ENCODE measurements at places on chromosomes 13 and 19. TPM values are rescaled to one million over a fixed set of nuclear protein-coding genes. Genes with fewer than 3 reads are reported as not detected.

- DNase-seq = no peak
Observed at GRCh38 chr19:45780146-45780447, 2.2 kb downstream of the DMPK start.

DNA sequence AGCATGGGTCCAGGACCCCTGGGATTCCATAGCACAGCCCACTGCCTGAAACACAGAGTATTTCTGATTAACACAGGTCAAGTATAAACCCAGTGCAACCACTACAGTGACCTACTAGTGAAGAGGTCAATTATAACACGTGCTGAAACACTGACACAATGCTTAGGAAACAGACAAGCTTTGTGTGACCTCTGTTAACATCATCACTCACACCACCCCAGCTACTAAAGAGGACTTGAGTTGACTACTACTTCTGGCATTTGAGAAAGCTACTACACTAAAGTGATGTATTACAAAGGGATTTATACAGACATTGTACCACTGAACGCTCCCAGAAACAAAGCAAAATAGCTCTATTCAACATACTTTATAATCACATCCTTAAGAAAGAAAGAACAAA, 1935.9 kb upstream of the PCDH20 start:
- no peak for DNase-seq

GRCh38 chr13:34143637-34144036, 325.7 kb downstream of the RFC3 start:
- no peak for DNase-seq

ZNF665 gene
- not detected for total RNA-seq

Data from right lobe of liver (tissue), 6 donors.